ENCODE measurements at places on chromosomes 6 and 20.

DNA sequence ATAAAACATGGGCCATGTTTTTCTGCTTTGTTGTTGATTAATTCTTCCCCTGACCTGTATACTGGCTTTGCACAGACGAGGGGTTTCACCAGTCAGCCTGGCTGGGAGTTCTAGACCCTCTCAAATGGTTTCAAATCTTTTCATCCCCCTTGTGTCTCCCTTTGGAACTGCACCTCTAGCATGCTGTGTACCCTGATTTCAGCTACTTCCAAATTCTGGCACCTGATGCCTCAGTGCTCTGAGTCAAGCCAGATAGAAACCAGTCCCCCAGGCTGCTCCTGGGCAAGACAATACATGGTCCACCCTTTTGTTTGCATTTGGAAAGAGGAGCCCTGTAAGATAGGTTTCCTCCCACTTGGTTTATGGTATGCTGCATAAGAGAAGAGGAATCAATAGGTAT, 290.2 kb downstream of the BTBD3 start:
- peak; percentile 48 for DNase-seq

DNA sequence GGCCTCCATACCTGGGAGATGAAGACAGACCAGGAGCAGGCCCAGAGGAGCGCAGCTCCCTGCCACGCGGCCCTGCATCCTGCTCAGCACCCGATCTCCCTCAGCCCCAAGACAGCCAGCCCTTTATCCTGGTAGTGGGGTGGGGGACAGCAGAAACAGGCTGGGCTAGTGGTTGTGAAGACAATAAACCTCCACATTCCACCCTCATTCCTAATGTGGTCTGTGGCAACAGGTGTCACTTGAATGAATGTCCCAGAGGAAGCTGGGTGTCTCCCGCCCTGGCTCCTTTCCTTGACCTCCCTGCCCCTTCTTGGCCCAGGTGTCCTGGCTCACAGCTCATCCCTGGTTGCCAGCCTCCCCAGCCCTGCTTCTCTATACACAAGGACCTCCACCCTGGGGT, at the start of gene C6orf15:
C6orf15 (minus strand) TSS at position 98 of the 400 bp plus-strand sequence; CDS start at position 78, 20 bp downstream.
- no peak for DNase-seq

DNA sequence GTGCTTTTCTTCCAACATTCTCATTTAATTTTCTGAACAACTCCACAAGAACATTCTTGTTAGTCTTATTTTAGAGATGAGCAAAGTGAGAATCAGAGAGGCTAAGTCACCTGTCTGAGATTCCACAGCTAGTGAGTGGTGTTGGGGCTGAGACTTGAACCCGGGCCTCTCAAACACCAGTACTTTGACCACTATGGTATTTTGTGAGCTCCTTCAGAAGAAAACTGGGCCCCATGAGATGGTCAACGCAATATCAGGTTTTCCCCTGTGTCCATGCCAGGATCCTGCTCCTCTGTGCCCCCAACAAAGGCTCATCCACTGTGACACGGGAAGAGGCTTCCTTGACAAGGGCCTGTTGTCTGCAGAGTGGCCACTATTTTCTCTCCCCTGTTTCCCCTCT, 51.9 kb downstream of the MAFB start:
- no peak for DNase-seq

DNA sequence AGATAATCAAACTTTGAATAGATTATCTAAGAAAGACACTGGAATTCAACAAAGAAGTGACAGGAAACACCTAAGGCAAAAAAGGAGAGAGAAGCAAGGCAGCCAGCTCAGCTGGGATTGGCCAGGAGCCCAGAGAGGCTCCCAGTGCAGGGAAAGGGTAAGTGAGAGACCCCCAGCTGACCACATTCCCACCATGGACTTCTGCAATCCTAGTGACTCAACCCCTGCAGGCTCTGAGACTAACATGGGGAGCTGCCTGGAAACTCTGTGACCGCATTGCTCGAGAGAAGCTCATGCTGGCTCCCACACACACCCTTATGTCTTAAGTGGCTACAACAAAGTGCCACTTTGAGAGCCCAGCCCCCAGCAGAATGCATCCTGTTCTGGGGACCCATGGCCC, 215.1 kb downstream of the PACRG start:
- no peak for DNase-seq

DNA sequence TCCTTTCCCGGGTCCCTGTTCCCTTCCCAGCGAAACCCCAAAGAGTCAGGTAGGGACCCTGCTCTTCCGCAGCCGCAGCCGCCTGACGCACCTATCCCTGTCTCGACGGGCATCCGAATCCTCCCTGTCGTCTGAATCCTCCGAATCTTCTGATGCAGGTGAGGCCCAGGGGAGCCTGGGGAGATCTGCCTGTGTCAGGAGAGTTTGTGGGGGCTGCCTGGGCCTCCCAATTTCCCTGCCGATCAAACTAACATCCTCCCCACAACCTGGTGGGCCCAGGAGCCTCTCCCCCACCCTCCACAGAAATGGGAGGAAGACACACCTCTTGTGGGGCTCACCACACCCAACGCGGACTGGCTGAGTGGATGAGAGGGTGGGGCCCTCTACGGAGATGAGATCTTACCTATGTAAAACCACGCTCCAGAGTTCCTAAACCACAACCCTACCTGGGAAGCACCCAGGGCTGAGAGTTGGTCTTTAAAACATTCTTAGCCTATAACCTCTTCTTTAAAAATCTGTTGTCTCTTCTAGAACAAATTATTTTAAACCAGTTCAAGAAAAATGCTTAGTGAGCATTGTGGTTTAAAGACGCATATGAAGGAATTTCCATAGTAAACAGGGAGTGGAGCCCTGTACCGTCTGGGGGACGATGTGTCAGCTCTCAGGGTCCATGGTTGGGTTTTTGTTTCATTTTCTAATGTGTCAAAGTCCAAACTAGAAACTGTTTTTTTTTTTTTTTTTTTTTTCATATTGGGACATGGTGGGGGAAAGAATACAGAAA, 1.7 kb downstream of the CDC25B start:
- no peak for DNase-seq

DNA sequence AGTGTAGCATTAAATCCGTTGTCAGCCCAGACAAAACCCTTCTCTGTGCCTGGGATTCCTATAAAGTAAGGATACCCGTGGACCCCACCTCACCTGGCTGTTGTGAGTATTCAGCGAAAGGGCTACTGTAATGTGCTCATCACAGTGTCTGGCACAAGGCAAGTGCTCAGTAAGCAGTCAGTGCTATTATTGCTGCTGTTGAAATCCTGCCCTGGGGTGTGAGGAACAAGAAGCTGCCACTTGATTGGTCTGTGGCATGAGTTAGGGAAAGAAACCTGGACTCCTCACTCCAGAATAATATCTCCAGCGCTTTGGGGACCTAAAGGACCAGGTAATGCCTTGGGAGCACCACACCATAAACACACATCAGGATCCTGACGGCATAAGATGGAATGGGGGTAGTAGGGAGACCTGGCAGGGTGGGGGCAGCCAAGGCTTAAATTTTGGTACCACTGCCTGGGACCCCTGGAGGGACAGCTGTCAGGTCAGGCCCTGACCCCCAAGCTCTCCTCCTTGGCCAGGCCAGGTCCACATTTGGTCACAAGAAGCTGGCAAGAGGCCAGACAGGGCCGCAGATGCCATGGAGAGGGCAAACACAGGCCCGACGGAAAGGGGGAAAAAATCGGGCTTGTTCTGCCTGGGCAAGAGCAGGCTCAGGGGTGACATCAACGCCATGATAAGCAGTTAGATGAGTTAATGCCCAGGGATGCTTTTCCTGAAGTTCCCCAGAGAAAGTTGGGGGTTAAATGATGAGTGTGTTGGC, 66.5 kb downstream of the MRPL14 start:
- no peak for DNase-seq

DNA sequence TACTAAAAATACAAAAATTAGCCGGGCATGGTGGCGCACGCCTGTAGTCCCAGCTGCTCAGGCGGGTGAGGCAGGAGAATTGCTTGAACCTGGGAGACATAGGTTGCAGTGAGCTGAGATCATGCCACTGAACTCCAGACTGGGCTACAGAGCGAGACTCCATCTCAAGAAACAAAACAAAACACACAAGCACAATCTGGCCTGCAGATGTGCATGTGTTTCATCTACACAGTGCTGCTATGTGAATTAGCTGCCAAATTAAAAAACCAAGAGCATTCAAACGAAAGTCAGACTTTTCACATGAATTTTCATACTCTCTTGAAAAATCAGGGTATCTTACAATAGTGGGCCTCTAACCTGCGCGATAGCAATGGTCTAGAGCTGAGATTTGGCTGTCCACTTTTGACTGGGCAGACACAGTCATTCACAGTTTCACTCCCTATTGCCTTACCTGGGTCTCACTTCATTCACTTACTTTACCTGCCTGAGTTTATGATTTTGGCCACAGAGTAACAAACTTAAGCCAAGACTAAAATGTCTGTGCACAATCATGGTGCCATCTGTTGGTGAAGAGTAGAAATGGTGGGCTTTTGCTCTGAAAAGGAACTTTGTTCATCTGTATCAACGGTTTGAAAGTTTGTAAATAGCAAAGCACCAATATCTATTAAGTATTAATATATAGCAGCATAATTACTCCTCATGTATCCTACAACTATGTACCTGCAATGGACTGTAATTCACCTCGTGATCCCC, 138.5 kb upstream of the UST start:
- DNase-seq, result peak; percentile 22

Measured in NB4 (cell line).